ENCODE measurements at places on chromosomes 3 and 15.

DNA sequence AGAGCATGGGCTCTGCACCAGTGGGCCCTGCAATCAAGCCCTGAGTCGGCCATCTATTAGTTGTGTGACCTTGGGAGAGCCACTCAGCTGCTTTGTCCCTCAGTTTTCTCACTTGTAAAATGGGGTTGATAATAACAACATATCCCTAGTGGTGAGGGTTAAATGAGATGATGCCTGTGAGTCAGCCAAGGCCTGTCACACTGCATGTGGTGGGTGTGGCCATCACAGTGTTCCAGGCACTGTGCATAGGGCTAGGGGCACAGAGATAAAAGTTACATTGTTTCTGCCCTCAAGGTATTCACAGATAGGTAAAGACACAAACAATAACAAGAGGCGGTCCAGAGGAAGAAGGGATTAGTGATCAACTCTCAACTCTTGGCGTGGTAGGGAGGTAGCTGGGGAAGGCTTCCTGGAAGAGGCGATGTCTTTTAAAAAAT lies 19.5 kb downstream of the SMAD6 start:
- no peak for DNase-seq

- no peak for DNase-seq
Measured at GRCh38 chr3:151899996-151900395, 26.6 kb downstream of the SUCNR1 start.

GRCh38 chr15:46768287-46768686 lies 949.0 kb upstream of the SEMA6D start:
- no peak for DNase-seq

GRCh38 chr3:18284716-18285115 lies 140.4 kb downstream of the SATB1 start:
- no peak for DNase-seq

DNA sequence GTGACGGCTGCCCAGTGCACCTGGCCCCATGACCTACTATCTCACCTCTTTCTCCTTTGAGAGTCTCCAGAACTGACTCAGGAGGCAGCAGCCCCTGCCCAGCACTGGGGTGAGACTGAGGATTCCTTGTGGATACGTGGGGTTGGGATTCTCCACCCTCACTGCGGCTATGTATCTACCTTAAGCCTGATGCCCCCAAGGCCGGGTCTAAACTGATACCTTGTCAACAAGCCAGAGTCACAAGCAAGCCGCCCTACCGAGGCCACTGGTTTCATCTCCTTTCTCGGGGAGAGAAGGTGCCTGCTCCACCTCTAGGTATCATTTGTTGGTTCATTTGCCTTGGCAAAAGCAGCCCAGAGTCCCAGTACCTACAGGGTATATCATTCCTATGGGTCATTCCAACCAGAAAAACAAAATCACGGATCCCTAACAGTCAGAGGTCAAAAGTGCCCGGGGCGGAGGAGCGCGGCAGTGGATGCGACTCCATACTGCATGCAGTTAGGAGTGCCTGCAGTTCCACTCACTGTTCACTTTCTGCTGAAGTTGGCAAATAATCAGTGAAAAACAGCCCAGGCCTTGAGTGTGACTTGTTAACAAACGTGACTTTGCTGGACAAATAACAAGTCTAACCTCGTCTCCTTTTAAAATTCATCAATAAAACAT lies 47.5 kb downstream of the ABTB1 start:
- no peak for DNase-seq

DNA sequence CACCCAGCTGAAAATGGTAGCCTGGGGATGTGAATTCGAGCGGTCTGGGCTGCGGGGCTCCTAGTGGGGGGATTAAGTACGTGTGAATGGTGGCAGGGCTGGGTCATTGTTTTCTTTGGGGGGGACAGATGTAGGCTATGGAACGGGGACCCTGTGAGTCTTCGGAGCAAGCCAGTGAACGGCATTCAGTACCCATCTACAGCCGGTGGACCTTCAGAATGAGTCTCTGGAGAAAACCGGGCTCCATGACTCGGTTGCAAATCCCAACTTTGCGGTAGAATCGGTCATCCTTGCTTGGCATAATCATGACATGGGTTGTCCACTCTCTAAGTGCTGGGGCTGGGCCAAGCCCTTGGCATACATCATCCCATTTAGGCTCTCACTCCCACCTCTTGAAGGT lies 7.2 kb upstream of the EOMES start:
- DNase-seq = no peak
